ENCODE measurements at places on chromosomes 11 and 22.

GRCh38 chr11:57440744-57441414 lies 14.0 kb upstream of the SLC43A3 start:
- H3K27me3 ChIP-seq: no peaks in the 10 kb centered on the region
- H3K4me1 ChIP-seq: no peaks in the 10 kb centered on the region
- H3K4me3 ChIP-seq: no peak overlapping the region
- DNase-seq: no peak

DNA sequence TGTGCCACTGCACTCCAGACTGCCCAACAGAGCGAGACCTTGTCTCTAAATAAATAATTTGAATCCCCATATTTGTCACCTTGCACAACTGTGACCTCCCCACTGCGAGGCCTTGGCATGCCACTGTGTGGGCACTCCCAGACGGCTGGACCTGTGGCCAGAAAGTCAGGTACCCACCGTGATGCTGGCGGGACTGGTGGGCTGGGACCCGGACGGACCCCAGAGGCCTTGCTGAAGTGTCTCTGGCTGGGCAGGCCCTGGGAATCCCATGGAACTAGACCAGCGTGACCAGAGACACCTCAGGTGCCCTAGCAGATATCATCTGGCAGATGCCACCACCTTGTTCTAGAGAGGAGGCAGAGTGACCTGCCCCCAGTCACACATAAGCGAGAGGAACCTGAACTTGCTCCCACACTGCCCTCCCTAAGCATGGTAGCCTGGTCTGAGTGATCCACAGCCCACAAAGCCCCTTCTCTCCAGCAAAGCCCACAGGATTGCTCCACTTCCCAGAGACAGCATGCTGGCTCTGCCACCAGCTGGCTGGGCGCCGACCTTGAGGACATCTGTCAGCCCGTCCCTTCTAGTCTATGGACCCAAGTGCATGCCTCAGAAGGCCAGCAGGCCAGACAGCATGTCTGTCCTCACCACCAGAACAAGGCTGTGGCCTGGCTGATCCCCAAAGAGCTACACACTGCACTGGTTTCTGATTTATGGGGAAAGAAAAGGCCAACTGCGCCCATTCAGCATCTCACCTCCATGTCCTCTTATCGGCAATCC lies 9.5 kb downstream of the MACROD1 start:
- peaks cover 7% of the 10 kb centered on the region for H3K4me1 ChIP-seq
- DNase-seq: no peak
- no peaks in the 10 kb centered on the region for H3K36me3 ChIP-seq
- H3K27me3 ChIP-seq: no peaks in the 10 kb centered on the region
- H3K4me3 ChIP-seq: no peak overlapping the region

- H3K36me3 ChIP-seq: no peaks in the 10 kb centered on the region
- H3K27me3 ChIP-seq: no peaks in the 10 kb centered on the region
- DNase-seq: no peak
- no peak overlapping the region for H3K27ac ChIP-seq
- no peak overlapping the region for H3K4me3 ChIP-seq
- peaks cover 30% of the 10 kb centered on the region for H3K4me1 ChIP-seq
Observed at GRCh38 chr22:28813772-28814518, 13.6 kb upstream of the XBP1 start.

- peaks cover 4% of the 10 kb centered on the region for H3K4me1 ChIP-seq
- no peaks in the 10 kb centered on the region for H3K36me3 ChIP-seq
- H3K4me3 ChIP-seq: no peak overlapping the region
- H3K27me3 ChIP-seq: no peaks in the 10 kb centered on the region
- DNase-seq: no peak
- no peak overlapping the region for H3K27ac ChIP-seq
Observed at GRCh38 chr11:36719358-36720107, 121.5 kb upstream of the RAG2 start.

DNA sequence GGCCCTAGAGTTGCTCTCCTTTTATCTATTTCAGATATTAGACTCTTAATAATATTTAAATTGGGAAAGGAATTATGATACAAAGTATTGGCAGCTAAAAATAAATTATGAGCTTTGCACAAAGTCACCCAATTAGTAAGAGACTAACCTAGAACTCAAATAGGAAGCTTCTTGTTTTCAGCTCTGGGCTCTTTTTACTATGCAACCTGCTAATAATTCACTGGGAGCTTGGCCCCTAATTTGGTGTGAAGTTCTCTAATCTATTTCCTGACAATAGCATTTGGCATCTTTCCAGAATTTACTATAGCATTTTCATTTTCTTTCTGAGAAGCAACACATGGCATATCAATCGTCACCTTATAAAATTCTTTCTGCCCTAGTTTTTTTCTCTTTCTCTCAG lies 727.7 kb upstream of the ANO5 start:
- H3K27me3 ChIP-seq: no peaks in the 10 kb centered on the region
- no peak overlapping the region for H3K27ac ChIP-seq
- no peak for DNase-seq
- no peaks in the 10 kb centered on the region for H3K4me1 ChIP-seq
- no peaks in the 10 kb centered on the region for H3K36me3 ChIP-seq
